ENCODE measurements at places on chromosomes 7 and 10.

DNA sequence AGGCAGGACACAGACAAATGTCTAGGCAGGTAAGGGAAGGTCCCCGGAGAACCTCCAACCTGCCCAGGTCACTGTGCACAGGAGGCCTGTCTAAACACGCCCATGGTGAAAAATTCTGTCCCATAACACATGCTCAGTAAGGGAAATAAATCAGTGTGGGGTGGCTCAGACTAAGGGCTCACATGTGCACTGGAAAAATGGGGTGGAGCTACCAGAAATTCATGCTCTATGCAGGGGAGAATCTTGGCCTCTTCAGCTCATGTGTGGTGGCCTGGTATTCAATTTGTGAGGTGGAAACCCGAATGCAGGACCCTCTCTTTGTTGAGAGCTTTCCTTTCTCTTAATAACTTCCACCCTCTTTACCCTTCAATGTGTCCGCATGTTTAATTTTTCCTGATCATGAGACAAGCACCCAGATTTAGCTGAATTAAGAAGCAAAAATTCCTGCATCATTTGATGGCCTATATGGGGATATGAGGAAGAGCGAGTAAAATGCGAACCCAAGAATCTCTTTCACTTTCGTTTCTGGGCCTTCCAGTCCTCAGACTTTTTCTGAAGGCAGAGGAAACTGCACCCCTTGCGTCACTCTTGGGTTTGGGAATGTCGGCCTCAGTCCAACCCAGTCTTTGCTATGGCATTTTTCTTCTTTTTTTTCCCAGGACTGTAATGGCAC, 163.2 kb downstream of the DGKB start:
- DNase-seq, result no peak

DNA sequence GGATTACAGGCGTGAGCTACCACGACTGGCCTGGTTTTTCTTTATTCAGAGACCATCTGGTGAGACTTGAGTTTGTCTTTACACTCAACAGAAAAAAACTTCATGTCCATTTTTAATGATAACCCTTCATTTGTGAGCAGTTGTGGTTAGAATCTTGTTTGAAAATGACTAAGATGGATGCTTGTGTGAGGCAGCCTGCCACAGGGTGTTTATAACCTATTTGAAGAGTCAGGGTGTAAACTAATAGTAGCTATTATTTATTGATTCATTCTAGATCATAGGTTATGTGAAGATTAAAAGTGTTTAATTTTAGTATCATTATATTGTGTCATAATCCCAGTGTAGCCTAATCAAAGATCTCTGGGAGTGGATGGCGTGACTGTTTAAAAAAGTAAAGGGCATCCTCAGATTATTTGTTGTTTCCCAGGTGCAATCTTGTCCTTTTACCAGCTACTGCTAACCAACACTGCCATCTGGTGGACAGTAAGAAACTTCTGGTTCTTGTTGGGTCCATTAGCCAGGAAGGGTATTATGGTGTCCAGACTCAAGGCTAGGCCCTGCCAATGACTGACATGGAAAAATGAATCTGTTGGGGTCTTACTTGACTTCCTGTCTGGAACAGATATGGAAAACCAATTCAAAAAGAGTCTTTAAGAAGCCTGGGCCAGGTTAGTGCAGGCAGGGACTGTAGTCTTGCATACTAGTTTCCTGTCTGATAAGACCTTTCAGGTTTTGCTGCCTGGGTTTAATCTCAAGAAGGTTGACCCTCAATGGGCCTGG, 24.9 kb downstream of the NRBF2 start:
- peak; percentile 50 for DNase-seq

DNA sequence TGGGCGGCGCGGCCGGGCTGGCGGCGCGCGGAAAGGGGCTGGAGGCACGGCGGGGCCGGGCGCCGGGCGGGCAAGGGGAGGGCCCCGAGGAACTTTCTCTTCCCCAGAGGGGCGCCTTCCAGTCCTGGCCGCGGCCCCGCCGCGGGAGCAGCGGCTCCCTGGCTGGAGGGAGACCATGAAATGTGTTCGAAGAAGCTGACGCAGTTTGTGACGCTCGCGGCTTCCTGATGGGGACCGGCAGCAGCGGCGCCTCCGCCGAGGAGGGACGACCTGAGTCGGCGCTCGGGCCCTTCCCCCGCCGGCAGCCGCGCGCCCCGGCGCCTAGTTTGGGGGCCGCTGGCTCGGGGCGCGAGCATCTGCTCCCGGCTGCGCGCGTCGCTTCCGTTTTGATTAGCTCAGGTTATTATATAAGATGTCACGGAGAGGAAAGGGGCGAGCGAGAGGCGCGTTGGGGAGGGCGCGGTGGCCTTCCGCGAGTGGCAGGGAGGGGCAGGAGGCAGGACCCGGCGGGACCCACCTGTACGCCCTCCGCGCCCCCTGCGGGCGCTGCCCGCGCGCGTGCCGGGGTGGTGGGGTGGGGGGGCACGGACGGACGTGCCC, 57.1 kb upstream of the PCGF5 start:
- DNase-seq, result peak; percentile 49

DNA sequence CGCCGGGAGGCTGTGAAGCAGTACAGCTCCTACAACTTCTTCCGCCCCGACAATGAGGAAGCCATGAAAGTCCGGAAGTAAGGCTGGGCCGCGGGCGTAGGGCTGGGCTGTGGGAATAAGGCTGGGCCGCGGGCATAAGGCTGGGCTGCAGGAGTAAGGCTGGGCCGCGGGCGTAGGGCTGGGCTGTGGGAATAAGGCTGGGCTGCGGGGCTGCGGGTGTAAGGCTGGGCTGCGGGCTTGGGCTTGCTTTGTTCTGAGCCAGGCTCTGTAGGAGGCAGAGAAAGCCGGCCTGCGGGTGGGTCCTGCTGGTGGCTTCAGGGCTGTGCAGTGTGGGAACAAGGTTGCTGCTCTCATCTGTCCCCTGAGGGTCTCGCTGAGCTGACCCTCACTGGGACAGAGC, 12.5 kb downstream of the PFKFB3 start:
- no peak for DNase-seq

DNA sequence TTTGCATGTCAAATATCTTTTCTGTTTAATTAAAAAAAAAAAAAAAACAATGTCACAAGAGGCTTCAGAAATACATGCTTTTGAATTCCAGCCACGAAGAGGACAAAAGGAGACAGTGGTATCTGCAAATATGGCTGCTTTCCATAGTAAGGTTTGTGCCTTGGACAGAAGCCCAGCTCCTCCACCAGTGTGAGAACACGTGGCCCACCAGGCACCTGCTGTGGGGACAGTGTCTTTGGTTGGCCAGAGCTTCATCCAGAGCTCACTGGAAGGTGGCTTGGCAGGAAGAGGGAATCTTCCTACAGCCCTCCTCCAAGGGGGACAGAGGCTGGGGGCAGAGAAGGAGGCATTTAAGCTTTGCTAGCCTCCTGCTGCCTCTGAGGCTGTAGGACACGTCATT, 144.6 kb downstream of the GLCCI1 start:
- no peak for DNase-seq

GRCh38 chr10:78182841-78183240, 149.2 kb downstream of the RPS24 start:
- DNase-seq, result no peak

- DNase-seq, result no peak
Observed at GRCh38 chr10:77649333-77650331, 12.0 kb upstream of the KCNMA1 start.

GRCh38 chr7:107937531-107937930, 46.5 kb downstream of the DLD start:
- DNase-seq, result no peak

GRCh38 chr10:22259280-22259679, 41.5 kb upstream of the EBLN1 start:
- peak; percentile 11 for DNase-seq

GRCh38 chr7:130936202-130936931, 202.4 kb upstream of the KLF14 start:
- DNase-seq, result no peak

GRCh38 chr10:110110338-110110737, 97.1 kb upstream of the MXI1 start:
- DNase-seq, result no peak

DNA sequence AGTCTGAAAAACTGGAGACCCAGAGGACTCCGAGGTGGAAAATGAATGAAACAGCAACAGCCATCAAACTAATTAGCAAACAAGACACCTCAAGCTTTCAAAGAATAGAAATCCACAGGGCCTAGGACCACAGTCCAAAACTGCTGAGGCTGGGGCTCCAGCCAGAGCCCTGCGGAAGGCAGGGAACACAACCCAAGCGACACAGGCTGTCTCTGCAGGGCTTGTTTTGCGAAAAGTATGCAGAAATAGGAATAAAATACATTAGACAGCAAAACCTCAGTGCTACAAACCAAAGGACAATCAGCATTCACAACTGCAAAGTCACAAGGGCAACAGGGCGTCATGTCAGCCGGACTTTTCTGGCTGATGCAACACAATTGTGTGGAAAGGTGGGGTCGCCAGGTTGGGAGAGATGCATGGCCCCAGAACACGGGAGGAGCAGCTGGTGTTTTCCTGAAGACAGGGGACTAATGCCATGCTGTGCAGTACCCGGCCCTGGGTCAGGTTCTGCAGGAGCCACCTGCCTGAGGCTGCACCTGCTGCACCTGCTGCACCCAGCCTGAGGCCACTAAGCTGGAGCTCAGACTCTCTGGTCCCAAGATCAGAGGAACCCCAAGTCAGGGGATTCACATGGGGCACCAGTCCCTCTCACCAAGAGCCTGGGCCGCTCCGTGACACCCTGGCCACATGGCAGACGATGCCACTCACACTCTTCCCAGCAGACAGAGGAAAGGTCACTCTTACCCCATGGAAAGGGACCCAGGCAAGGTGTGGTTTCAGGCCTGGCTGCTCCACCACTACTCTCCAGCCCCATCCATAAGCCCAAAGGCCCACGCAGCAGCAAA, 74.2 kb downstream of the MAD1L1 start:
- DNase-seq, result peak; percentile 7

- DNase-seq, result no peak
Observed at GRCh38 chr7:144670218-144670617, 165.6 kb downstream of the TPK1 start.

DNA sequence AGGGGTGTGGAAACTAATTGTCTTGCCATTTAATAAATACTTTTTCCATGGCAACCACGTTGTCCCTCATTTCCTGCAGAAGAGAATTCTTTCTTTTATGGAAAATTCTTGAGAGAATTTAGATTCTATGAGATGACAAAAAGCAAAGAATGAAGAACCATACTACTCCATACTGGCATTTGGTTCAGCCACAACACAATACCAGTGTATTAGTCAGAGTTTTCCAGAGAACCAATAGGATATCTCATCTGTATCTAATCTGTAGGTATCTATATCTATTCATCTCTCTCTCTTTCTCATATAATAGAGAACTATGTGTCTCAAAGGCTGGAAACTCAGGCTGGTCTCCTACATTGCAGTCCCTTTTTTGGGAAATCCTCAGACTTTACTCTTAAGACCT, 44.6 kb upstream of the NAMPT start:
- no peak for DNase-seq

- DNase-seq, result no peak
Observed at GRCh38 chr10:20608503-20608902, 288.6 kb downstream of the NEBL start.

DNA sequence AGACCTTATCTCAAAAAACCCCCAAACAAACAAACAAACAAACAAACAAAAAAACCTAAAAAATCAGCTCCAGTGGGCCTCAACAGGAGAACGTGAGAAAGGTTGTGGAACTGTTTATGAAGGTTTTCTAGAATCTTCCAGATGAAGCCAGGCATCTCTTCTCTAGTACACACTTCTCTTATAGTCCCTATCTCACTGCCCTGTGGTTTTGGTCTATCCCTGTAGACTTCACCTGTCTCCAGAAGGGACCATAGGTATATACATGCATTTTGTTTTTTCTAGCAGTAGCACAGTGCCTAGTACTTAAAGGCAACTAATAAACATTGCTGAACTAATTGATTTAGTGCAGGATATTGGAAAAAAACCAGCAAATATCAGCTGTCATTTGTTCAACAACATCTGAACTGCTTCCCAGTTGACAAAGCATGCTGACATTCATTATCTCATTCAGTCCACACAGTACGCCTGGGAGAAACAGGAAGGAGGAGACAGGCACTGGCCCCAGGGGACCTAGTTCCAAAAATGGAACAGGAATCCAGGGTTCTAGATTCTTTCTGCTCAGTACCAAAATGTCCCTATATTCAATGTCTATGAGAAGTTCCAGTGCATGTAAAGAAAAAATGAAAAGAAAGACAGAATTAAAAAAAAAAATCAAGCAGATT, 59.8 kb downstream of the C10orf67 start:
- DNase-seq, result no peak

DNA sequence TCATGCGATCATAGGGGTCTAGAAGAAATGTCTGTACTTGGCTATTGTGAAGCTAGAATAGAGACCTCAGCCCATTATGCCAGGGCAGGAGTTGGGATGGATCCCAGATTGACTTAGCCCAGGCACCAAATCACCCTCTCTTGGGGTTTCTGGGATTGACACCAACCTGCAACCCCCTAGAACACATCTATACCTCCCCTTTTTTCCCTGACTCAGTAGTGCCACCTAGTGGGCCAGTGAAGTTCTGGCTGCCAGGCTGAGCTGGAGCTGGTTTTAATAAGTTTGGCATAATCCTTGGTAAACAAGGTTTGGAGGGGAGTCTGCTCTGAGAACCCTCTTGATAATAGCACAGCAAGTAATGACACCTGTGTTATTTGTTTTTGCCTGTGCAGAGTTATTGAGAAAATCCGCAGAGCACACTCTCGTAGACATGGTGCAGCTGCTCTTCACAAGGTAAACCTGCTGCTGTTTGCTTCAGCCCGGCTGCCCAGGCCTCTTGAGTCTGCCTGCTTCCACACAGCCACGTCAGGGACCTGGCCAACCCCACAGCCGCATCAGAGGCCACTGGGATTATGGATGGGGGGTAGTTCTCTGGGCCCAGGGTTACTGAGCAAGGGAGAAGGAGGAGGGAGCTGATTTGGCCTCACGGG, 43.3 kb upstream of the NFKB2 start:
- peak; percentile 69 for DNase-seq

- DNase-seq, result peak; percentile 80
Observed at GRCh38 chr10:121921238-121921931, 6.4 kb downstream of the ATE1 start.

DNA sequence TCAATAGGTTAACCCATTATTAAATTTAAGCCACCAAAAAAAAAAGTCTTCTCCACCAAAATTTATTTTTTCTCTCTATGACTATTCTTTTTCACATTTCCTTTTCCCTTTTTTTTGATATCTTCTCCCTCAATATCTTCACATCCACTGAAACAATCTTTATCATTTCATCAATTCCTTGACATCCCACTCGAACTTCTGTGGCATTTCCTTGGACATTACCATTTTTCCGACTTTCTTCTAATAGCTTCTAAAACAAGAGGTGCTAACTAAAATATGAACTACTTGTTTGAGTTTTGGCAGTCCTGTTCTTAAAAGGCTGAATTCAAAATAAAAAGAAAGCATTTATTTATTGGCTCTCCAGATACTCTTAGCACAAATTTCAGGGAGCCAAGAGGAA, 684 bp upstream of the CTNNA3 start:
- no peak for DNase-seq

All from WERI-Rb-1 (cell line).